Activated CD4-positive, alpha-beta T cell treated with anti-CD3 and anti-CD28 coated beads, Interleukin-2, Interleukin-6, amounts not matched to agents 100 ng/mL and 50 ng/mL, durations not matched to agents 16 hours and 8 hours (primary cell): ENCODE measurements at places on chromosomes 11 and 22.
A peak's percentile ranks its signal among the peaks of the same experiment; 100 is the strongest.

DNA sequence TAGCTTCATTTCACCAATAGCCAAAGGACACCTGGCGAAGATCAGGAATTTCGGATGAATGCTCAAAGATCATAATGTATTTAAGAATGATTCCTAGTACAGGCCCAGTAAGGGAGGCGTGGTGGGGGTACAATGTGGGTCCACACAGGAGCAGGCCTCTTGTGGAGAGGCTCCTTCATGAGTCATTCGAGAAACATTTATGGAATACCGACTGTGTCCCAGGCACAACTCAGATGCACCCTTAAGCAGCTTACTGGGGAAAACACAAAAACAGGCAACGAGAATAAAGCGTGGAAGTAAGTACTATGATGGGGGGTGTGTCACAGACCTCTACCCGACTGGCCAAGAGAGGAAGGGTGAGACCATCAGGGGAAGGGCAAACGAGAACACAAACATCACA is 44.5 kb downstream of the SMCO4 start:
- DNase-seq: no peak

DNA sequence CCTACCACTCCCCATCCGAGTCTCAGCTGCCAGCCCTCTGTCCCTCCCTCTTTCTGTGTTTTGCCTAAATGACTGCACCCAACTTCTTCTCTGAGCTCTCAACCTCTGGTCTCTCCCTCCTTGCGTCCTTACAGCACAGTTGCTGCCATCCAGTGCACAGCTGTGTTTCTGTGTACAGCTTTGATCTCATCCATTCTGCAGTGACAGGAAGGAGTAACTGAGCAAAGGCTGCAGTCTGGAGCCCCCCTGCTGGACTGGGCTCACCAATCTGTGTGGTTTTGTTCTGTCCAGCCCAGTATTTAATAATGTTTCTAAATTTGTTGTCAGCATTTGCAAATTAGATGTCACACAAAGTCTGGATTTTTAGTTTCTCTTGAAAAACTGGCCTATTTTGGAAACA is 43.8 kb downstream of the PRR5L start:
- no peak for DNase-seq

GRCh38 chr11:134541951-134542350 is 129.9 kb upstream of the B3GAT1 start:
- no peak for DNase-seq

- no peak for DNase-seq
Measured at GRCh38 chr11:89490981-89491690, at the start of gene NOX4. Gene NOX4 (minus strand): TSS chr11:89491375. CDS start chr11:89491246, 129 bp downstream.

GRCh38 chr11:69308491-69308911 is 14.5 kb downstream of the MYEOV start:
- DNase-seq: no peak

DNA sequence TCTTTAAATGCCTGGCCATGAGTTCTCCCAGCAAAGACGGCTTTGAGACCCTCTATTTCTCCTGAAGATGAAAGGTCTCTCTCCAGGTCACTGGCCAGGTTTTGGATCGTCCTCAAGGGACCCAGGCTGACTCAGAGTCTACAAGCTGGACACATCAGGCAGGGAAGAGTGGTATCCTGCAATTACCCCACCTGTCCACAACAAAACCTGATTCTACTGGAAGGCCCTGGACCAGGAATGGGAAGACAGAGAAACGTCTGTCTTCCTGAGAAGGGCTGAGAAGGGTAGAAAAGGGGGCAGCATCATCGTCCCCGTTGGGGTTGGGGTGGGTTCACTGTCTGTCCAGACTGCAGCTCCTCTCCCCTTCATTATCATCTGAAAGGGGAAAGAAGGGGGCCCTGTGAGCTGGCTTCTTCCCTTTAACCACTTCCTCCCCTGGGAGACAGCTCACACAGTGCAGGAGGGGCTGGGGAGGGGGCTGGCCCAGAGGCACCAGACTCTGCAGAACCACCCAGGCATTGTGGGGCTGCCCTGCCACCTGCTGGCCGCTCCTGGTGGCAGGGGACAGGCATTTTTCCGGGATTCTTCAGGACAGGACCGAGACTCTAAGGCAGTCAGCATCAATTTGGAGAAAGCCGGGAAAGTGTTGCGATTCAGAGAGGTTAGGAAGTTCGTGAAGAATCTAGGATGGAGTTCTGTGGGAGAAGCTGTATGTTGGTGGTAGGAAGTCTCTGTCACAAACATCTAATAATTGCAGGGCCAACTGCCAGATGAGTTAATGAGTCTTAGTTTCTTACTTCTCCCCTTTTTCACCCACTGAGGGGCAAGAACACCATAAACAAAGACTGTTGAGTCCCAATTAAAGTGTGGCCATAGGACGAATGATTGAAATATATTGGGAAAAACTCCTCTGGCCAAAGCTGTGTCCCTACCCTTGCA is 57.6 kb downstream of the SYN3 start:
- peak; percentile 39 for DNase-seq

- DNase-seq: no peak
Measured at GRCh38 chr11:76704171-76704948, 33.8 kb upstream of the LRRC32 start.

- DNase-seq: no peak
Measured at GRCh38 chr11:129590030-129590752, 214.5 kb downstream of the BARX2 start.

- DNase-seq: no peak
Measured at GRCh38 chr22:28102151-28102812, 183.2 kb upstream of the PITPNB start.

DNA sequence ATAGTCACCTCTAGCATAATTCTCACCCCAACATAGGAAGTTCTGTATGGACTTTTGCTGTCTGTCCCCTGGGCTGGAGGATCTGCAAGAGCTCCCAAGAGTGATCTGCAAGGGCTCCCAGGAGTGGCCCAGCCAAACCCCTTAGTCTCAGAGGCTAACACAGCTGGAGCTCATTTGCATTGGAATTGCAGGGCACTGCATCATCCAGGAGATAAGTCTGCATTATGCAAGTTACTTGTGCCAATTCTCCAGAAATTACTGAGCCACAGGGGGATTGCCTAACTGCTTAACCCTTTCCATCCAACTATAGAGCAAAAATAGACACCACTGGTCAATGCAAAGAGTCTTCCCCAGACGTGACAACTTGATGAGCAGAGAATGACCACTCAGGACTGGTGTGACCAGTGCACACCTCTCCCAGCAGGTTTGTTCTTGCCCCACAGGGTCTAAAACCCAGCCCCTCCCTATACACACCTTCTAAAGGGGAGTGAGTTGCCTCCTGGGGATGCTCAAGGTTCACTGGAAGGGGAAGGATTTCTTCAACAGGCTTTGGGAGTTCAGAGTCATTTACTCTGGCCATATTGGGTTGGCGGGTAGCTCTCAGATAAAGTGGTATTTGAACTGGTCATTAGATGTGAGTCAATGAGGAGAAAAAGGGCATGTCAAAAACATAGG is 38.4 kb downstream of the POU2AF3 start:
- DNase-seq: no peak

- DNase-seq: no peak
Measured at GRCh38 chr22:20438678-20439492, 1.3 kb upstream of the SCARF2 start.

- DNase-seq: no peak
Measured at GRCh38 chr11:46347637-46348311, 511 bp downstream of the DGKZ start.

DNA sequence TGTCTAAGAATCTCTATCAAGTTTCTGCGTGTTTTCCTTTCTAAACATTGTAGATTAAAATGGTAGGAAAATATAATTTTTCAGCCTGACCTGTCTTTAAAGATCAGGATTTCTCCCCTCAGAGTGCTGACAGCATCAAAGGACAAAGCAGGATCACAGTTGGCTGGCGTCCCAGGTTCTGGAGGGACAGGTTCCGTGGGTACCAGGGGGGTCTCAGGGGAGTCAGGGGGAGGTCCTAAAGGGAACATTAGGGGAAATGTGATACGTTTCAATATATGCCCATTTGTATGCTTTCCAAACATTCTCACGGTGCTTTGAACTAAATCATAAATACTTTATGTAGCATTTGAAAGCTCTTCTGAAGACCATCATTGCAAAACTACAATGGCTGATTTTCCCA is 3.4 kb downstream of the MMP3 start:
- DNase-seq: no peak

DNA sequence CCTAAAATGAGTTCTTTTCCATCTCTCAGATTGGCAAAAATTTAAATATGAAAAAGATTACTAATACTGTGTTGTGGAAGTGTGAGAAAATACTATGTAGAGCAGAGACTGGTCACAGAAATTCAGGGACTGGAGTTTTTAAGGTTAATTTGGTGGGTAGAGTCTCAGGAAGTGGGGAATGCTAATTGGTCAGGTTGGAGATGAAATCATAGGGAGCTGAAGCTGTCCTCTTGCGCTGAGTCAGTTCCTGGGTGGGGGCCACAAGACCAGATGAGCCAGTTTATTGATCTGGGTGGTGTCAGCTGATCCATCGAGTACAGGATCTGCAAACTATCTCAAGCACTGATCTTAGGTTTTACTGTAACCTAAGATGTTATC is 29.4 kb upstream of the TMEM86A start:
- DNase-seq: peak; percentile 38

DNA sequence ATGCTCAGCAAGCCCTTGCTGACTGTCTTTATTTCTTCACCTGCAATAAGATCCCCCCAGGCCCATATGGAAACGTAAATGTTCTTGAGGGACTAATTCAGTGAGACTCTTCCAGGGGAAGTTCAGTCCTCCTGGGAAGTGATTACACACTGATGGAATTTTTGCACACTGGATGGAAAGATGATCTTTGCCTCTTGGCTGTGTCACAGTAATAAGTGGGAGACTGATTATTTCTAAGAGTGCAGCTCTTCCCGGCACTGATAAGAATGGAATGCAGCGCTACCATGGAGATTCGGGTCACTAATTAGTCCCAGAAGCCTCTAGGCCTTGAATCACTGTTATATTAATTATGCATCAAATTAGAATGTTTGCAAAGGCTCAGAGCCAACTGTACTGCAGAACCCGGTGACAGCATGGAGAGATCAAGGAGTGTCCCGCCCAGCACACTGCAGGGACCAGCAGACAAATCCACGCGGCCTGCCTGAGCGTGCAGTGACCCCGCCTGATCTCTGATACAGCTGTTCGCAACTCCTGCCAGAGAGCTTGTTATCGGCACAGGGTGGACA is 178.3 kb downstream of the SNX19 start:
- no peak for DNase-seq

- no peak for DNase-seq
Measured at GRCh38 chr11:26134481-26135355, 197.2 kb upstream of the ANO3 start.

- DNase-seq: no peak
Measured at GRCh38 chr22:23262518-23263332, 82.4 kb downstream of the BCR start.

DNA sequence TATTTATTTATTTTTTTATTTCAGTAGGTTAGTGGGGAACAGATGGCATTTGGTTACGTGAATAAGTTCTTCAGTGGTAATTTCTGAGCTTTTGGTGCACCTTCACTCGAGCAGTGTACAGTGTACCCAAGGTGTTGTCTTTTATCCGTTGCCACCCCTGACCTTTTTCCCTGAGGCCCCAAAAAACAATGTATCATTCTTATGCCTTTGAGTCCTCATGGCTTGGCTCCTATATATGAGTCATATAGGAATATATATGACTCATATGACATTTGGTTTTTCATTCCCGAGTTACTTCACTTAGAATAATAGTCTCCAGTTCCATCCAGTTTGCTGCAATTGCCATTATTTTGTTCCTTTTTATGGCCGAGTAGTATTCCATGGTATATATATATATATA is 763.9 kb downstream of the NTM start:
- no peak for DNase-seq
